Stomach (tissue), 19 donors: ENCODE measurements at places on chromosomes 4 and X.

- no peak for DNase-seq
Measured at GRCh38 chr4:76703676-76704075, 194.3 kb downstream of the SOWAHB start.

- no peak for DNase-seq
Measured at GRCh38 chrX:23548164-23548563, 119.1 kb upstream of the PRDX4 start.

DNA sequence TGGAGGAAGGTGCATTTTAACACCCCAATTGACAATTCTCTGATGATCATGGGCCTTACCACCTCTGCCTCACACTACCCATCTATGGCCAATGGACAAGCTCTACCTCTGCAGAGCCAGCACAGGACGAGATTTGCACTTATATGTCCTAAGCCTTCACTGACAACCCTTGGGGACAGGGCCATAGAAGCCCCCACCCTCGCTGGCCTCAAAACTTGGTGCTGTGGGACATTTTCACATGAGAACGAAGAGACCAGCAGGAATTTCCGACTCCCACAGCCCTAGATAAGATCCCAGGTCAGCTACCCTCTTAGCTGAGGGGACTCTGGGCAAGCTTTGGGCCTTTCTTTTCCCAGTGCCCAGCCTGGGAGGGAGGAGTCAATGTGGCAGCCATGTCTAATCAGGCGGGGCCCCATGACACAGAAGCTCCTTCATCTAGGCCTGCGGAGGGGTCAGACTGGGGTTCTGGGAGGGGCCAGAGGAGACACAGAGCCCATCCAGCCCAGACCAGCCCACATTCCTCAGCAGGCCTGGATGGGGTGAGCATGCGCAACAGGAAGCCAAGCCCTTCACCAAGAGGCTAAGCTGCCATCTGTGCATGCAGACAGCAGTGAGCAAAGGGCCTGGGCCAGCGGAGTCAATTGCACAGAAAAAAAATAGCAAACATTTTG lies 12.1 kb downstream of the PJA1 start:
- DNase-seq: no peak

- no peak for DNase-seq
Measured at GRCh38 chrX:100677611-100678181, 33.7 kb downstream of the SRPX2 start.

DNA sequence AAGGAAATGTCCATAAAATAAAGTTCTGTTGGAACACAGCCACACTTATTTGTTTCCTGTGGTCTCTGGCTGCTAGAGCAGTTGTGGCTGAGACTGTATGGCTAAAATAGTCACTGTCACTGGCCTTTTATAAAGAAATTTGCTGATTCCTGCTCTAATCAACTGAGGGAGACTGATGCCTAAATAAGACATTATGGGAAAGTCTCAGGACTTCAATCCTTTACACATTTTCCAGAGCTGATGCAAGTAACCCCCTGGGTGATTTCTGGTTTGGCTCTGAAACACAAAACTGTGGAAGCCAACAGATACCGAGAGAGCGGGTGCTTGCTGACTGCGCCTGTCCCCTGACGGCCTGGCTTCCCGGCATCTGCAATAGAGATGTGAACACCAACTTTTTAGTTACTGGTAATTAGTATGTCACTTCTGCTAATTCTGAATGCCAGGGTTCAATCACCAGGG lies 64.0 kb downstream of the POLR2B start:
- peak; percentile 64 for DNase-seq

DNA sequence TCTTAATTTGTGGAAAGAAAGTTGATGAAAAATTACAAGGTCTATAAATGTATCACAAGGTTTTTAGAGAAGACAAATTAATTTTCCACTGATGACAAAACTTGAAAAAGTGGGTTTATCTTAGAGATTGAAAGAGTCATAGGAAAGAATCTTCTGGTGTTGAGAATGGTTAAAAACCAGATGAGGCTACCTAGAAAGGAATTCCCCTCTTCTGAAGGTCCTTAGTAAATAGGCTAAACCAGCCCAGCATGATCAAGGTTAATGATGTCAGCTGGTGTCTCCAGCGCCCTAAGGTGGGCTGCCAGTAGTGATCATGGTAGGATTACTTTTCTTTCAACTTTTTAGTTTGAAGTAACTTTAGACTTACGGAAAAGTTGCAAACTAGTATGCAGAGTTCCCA lies 71.8 kb upstream of the PGRMC2 start:
- DNase-seq: no peak

- DNase-seq: no peak
Measured at GRCh38 chr4:126869967-126870366, 762.8 kb upstream of the INTU start.

GRCh38 chr4:76748649-76749048 lies 149.3 kb downstream of the SOWAHB start:
- peak; percentile 57 for DNase-seq

GRCh38 chr4:106810122-106810521 lies 226.0 kb downstream of the DKK2 start:
- DNase-seq: no peak

DNA sequence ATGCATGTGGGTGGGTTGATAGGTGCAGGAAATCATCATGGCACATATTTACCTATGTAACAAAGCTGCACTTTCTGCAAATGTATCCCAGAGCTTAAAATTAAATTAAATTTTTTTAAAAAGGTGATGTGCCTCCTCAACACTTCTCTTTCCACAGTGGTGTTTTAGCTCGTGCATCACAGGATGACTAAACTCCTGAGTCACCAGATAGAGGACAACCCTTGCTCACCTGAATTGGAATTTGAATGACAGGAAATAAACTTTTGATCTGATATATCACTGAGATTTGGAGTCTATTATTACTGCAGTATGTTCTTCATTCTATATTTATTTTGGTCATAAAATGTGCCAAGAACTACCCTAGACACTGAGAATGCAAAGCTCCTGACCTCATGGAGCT lies 185.3 kb downstream of the MAPK10 start:
- no peak for DNase-seq

- DNase-seq: no peak
Measured at GRCh38 chr4:8291036-8291682, 21.6 kb downstream of the HTRA3 start.

DNA sequence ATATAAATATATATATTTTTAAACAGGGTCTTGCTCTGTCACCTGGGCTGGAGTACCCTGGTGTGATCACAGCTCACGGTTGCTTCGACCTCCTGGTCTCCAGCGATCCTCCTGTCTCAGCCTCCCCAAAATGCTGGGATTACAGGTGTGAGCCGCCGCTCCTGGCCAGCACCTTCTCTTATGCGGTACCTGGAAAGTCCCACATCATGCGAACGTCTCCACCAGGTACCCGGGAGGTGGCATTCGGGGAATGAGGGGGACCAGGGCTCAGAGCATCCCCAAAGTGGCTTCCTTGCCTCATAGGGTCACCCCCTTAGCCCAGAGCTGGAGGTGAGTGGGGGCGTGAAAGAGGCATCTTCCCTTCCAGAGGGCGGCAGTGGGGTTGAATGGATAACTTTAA lies 84.0 kb upstream of the PPP2R3B start:
- DNase-seq: no peak

DNA sequence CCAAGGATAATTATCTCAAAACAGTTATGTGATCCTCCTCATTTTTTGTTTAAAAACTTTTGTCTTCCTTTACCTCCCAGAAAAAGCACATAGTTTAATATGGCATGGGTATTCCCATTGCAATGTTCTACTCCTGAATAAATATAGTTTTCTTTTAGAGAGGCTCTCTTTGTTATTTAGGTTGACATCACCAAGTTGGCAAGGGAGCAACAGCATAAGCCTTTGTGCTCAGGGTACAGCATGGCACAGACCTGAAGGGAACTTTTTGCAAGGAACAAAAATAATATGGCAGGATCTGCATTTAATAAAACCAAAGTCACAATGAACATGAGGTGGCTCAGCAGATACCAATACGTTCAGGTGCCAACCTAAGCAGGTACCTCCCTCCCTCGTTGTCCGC lies 47.1 kb upstream of the NPY2R start:
- no peak for DNase-seq

GRCh38 chr4:131054489-131055019 lies 1958.6 kb downstream of the C4orf33 start:
- no peak for DNase-seq

GRCh38 chr4:40916218-40916555 lies 166.4 kb downstream of the NSUN7 start:
- no peak for DNase-seq

DNA sequence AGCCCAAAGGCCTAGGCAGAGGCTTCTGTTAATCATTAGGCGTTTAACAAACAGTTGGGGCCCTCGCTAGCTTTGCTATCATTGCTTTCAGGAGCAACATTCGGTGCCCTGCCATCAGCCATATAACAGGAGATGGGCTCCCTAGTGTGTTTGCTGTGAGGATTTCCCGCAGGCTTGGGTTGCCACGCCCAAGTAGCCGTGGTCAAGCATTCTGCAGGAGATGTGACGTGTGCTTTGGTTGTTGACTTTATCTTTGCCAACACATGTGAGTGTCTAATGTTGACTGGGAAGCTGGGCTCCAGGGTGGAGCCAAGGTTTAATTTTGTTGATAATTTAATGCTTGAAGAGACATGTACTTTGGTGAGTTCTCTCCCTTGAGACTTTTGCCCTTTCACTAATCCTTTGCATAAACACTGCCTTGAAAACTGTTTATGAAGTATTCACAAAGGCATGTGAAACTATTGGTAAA lies 184.6 kb upstream of the KIT start:
- peak; percentile 27 for DNase-seq

- no peak for DNase-seq
Measured at GRCh38 chrX:29471829-29472228, 743.5 kb upstream of the MAGEB2 start.

- no peak for DNase-seq
Measured at GRCh38 chrX:39117101-39117500, 315.8 kb downstream of the MID1IP1 start.

GRCh38 chr4:11748164-11748872 lies 319.6 kb upstream of the HS3ST1 start:
- DNase-seq: no peak

DNA sequence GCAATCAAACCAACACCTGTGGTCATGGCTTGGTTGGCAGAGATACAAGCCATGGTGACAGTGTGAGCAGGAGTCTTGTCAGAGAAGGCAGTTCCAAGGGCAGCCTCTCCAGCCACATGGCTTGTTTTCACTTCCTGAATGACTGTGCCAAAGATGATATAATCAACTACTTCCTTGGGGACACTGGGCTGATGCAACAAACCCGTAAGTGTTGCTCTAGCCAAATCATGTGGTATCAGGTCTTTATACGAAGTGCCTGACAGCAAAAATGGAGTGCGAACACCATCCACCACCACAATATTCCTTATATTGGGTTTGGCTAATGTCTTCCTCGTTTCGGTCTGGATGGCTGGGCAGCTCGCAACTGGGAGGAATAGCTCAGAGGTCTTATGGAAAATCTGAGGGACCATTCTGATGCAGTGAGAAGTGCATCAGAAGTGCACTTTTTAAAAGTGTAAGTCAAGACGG lies 922.0 kb downstream of the NLGN4X start:
- no peak for DNase-seq

- peak; percentile 11 for DNase-seq
Measured at GRCh38 chr4:112951362-112952312, 97.8 kb upstream of the ANK2 start.

- DNase-seq: no peak
Measured at GRCh38 chrX:123601437-123601836, 131.4 kb downstream of the THOC2 start.

DNA sequence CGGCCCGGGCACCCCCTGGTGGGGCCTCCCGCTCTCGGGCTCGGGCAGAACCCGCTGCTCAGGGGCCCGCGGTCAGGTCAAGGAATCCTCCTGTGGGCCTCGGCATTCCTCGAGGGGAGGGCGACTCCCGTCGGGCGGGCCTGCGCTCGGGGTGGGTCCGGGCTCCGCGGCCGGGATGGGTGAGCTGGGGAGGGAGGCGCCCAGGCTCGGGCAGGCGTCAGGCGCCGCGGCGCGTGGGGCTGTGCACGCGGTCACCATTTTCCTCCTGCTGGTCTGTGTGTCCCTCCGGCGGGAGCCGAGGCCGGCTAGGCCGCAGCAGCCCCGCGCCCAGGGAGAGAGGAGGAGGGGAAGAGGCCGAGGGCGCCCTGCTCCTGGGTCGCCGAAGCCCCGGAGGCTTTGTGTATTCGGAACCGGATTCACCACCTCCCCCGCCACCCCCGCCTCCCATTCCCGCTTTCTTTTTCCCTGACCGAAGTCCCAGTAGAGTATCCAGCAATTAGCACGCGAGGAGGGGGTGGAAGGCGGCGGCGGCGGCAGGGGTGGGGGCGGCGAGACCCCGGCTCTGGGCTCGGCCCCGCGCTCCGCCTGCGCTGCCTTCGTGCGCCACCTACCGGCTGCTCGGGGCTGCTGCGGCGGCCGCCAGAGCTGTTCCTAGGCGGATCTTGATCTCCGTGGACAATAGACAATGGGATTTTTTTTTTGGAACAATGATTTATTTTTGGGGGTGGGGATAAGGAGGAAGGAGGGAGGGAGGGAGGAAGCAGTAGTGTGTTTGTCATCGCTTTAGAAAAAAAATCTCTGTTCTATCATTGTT lies 99.0 kb upstream of the MAML3 start:
- DNase-seq: peak; percentile 94

GRCh38 chrX:54470054-54470760 lies 25.8 kb downstream of the FGD1 start:
- no peak for DNase-seq

GRCh38 chrX:133177202-133177601 lies 41.0 kb downstream of the TFDP3 start:
- no peak for DNase-seq

- no peak for DNase-seq
Measured at GRCh38 chr4:40736910-40737309, 12.8 kb upstream of the NSUN7 start.

DNA sequence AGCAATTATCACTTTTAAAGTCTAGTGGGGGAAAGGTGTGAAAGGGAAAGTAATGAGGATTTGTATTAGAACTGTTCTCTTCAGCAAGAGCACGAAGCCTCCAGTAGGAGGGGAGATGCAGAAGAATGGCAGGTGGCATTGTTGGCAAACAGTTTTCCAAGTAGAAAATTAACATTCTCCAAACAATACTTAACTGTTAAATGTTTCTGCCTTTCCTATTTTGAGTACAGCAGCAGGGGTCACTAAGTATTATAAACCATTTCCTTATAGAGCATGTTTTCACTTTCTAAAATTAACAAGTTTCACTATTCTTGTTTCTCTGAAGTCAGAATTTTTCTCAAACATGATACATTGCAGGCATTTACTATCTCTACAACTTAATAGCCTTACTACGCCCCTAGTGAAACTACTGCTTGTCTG lies 58.7 kb downstream of the LEF1 start:
- DNase-seq: no peak

DNA sequence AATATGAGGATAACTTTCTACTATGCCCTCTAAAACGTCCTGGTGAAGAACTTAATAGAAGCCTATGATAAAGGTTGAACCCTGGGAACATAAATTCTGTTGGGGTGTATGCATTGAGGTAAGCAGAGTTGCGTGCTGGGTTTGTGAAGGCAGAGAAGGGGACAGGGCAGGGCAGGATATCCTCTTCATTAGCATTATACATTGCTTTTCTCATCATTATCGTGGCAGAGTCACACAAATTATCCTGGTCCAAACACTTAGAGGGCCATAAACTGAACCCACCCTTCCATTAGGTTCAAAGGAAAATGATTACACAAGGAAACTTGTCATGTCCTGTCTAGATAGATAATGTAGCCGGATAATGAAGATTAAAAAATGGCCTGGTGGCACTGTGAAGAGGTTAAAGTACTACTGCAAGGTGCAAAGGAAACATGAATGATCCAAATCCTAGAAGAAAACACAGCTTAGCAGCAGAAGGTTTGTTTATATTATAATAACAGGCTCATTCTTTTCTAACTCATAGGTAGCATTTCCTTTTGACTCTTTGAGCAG lies 189.1 kb downstream of the SPCS3 start:
- DNase-seq: no peak
